ENCODE measurements at places on chromosomes 2 and 18. TPM values are rescaled to one million over a fixed set of nuclear protein-coding genes. Genes with fewer than 3 reads are reported as not detected.

PROM2 gene
- 0.25 TPM for total RNA-seq

AGXT gene
- total RNA-seq = under 0.01 TPM

CNDP2 gene
- 123 TPM for total RNA-seq

ZNF521 gene
- 36.4 TPM for total RNA-seq

CCDC141 gene
- not detected for total RNA-seq

MAL gene
- total RNA-seq = not detected

CPO gene
- total RNA-seq = 0.12 TPM

GMCL1 gene
- total RNA-seq = 8.6 TPM

CD8B2 gene
- total RNA-seq = not detected

SPRED2 gene
- total RNA-seq = 9.3 TPM

DHX57 gene
- total RNA-seq = 29.5 TPM

ID2 gene
- 94.4 TPM for total RNA-seq

NEU4 gene
- total RNA-seq = not detected
